ENCODE measurements at places on chromosomes 12 and 14.

GRCh38 chr12:96889273-96889933 lies 17.7 kb upstream of the NEDD1 start:
- peak; percentile 93 for DNase-seq

GRCh38 chr14:61636779-61637178 lies 58.5 kb upstream of the HIF1A start:
- DNase-seq = no peak

- peak; percentile 3 for DNase-seq
Measured at GRCh38 chr12:45050751-45051571, at the start of gene DBX2. TSS of gene DBX2 (minus strand) at chr12:45051099. CDS start at chr12:45050927, 172 bp downstream.

DNA sequence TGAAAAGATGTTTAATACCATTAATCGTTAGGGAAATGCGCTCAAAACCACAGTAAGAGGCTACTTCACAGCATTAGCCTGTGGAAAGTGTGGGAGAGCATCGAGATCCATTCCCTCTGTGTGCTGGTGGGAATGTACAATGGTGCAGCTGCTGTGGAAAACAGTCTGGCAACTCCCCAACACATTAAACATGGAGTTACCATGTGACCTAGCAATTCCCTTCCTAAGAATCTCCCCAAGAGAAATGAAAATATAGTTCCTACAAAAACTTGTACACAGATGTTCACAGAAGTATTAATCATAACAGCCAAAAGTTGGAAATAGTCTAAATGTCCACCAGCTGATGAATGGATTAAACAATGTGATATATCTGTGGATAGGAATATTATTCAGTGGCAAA lies 23.8 kb downstream of the MLXIP start:
- DNase-seq = no peak

DNA sequence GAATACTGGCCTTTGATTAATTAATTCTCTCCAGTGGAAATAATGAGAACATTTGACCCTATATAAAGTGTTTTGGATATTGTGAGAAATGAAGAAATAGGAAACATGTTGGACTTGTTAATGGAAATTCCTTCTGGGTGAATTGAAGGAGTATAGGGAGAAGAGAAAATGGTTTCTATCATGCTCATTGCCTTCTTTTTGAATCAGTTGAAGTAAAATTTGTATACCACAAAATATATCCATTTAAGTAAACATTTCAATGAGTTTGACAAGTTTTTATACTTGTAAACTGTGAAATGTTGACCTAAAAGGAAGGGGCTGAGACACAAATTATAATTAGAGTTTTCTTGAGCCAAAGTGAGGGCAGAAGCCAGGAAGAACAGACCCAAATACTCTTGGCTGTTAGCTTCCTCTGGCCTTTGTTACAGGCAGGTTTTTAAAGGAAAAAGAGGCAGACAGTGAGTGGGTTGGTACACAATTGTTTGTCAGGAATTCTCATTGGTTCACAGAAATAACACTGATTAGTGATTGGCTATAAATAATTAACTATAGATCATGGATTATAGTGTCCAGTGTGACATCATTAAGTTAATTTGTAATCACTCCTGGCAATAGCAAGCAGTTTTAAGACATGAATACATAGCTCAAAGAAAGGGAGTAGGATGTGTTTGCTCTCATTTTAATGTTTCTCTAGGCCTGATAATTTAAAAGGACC lies 826 bp downstream of the ZNF705A start:
- DNase-seq = no peak

- no peak for DNase-seq
Measured at GRCh38 chr14:24232645-24233537, at the start of gene GMPR2. TSS of gene GMPR2 (plus strand) at chr14:24232929. CDS start at chr14:24233254, 325 bp downstream.

DNA sequence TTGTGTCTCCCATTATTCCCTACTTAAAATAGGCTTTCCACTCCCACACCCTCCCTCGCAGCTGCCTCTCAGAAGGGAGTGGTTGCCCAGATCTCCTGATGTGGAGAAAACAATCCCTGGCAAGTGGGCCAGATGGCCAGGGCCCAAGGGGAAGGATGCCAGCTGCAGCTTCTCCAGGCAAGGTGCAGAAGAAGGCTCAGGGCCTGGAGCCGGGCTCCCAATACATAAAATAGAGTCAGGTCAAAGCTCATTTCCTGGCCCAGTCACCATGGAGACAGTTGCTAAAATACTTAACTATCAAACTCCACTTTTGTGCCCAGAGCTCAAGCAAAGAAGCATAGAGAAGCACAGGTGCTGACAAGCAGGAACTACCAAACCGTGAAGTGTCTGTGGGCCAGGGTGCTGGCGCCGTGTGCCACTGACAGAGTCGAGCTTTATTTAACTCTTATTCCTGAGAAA lies 45.7 kb upstream of the ITPR2 start:
- DNase-seq = peak; percentile 25

GRCh38 chr14:77141214-77142004 lies at the start of gene ZDHHC22:
TSS of gene ZDHHC22 (minus strand) at chr14:77141791. CDS start at chr14:77139738, 2,053 bp downstream.
- DNase-seq = peak; percentile 47

- no peak for DNase-seq
Measured at GRCh38 chr12:85711735-85712390, 124.3 kb downstream of the RASSF9 start.

- DNase-seq = peak; percentile 54
Measured at GRCh38 chr12:95506707-95507523, 33.0 kb downstream of the METAP2 start.

DNA sequence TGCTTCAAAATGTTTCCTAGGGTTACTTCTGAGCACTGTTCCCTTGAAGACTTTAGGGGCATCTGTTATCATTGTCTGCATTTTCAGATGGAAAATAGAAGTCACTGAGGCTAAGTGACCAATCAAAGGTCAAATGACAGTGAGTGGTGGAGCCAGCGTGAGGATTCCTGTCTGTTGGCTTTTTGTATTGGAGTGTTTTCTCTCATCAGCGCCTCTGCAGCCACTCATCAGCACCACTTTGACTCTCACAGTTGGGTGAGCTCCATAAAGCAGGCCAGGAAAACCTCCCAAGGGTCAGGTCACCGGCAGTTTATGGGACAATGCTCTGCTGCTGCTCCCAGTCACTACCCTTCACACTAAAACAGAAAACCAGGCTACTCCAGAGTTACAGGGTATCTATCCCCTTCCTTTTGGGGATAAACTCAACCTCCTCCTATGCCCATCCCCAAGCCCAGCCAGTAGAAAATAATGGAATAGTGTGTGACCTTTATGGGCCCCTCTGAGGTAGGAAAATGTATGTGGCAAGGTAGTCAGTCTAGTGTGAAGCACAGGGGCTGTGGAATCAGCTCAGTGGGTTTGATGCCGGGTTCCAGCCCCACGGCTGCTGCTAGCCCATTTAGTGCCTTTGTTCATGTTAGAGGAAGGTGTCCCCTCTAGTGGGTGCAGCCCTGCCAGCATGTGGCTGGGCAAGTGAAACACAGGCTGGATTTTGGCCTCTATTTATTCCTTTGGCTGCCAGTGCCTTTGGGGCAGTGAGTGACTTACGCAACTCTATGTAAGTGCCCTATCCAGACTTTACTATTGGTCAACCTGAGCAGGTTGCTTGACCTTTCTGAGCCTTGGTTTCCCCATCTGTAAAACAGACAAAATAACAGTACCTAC lies 133.8 kb upstream of the CPM start:
- no peak for DNase-seq

- no peak for DNase-seq
Measured at GRCh38 chr14:60655898-60656685, 6.8 kb upstream of the SIX1 start.

- no peak for DNase-seq
Measured at GRCh38 chr12:104809706-104810385, 148.2 kb downstream of the SLC41A2 start.

GRCh38 chr12:61161961-61162360 lies 1098.2 kb upstream of the USP15 start:
- DNase-seq = no peak

DNA sequence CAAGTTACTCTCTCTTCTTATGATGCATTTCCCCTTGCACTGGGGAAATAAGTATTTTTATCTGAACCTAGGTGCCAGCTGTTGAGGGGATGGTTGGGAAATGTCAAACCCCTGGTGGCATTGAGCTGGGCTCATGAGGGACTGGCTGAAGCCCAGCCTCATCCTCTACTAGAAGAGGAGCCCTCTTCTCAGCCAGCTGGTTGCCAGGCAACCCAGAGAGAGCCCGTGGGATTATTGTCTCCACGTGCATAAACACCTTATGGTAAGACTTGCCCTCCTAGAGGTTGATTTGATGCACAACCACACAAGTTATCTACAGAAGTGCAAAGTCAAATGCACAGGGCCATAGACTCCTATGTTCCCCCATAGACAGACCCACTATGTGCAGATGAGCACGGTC lies 89.8 kb downstream of the WSCD2 start:
- no peak for DNase-seq

GRCh38 chr12:44314007-44314500 lies 478.2 kb downstream of the TMEM117 start:
- DNase-seq = no peak

GRCh38 chr14:104666981-104667380 lies 22.4 kb upstream of the INF2 start:
- no peak for DNase-seq

- DNase-seq = no peak
Measured at GRCh38 chr12:129762436-129762835, 141.4 kb downstream of the TMEM132D start.

GRCh38 chr12:42145197-42145549 lies 499 bp upstream of the GXYLT1 start:
- DNase-seq = no peak

DNA sequence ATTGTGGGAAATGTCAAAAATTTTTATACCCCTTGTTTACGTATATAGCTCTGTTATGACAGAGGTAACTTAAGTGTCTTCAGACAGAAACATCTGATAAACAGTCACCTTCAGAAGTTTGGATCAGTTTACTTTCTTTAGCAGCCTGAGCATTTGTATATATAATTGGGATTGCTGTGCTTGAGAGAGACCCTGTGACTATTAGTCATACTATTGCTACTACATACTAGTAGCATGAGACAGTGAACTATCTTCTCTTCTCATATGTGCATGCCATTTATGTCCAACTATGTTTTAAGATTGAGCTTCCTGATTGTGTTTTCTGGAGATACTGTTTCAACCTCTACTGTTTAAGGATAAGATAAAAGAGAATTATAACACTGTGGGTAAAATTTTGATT lies 101.5 kb downstream of the PDE6H start:
- no peak for DNase-seq
